ENCODE measurements at places on chromosomes 5 and 9. TPM values are rescaled to one million over a fixed set of nuclear protein-coding genes. Genes with fewer than 3 reads are reported as not detected.

The ISOC1 gene
- 6.6 TPM for total RNA-seq

The DNM1 gene
- 1.2 TPM for total RNA-seq

The UAP1L1 gene
- total RNA-seq = 4.5 TPM

The ACOT12 gene
- not detected for total RNA-seq

The SPARC gene
- 687 TPM for total RNA-seq

The GARNL3 gene
- total RNA-seq = 3.3 TPM

The TLX3 gene
- not detected for total RNA-seq

The PIP5K1B gene
- total RNA-seq = 1.9 TPM

The HAVCR2 gene
- total RNA-seq = 1.6 TPM

The KIF20A gene
- 0.12 TPM for total RNA-seq

The DDX41 gene
- 40.8 TPM for total RNA-seq

The RNF224 gene
- not detected for total RNA-seq

The ERCC6L2 gene
- total RNA-seq = 27.1 TPM

The ELOVL7 gene
- 0.16 TPM for total RNA-seq

The SOX30 gene
- not detected for total RNA-seq

The WDR31 gene
- total RNA-seq = 1.7 TPM

The GADD45G gene
- 16.6 TPM for total RNA-seq

The MAMDC2 gene
- total RNA-seq = 11.9 TPM

The CCDC187 gene
- not detected for total RNA-seq

The CDH12 gene
- total RNA-seq = not detected

The NXNL2 gene
- not detected for total RNA-seq

The WDR70 gene
- total RNA-seq = 37.8 TPM

The NIPBL gene
- total RNA-seq = 51.4 TPM

The SH2D3C gene
- 8.3 TPM for total RNA-seq

The SPATA31D4 gene
- not detected for total RNA-seq

The HAVCR1 gene
- not detected for total RNA-seq

The ARL14EPL gene
- not detected for total RNA-seq

The UGT3A1 gene
- 0.97 TPM for total RNA-seq

The KLF4 gene
- 13.1 TPM for total RNA-seq

The DAB2 gene
- total RNA-seq = 37.1 TPM

The IGFBPL1 gene
- total RNA-seq = 0.51 TPM

The DOCK8 gene
- total RNA-seq = 2.3 TPM

The STPG3 gene
- not detected for total RNA-seq

The PCDHB16 gene
- total RNA-seq = 0.71 TPM

The FLT4 gene
- 7.3 TPM for total RNA-seq

The ADGRD2 gene
- total RNA-seq = not detected

The CCDC69 gene
- total RNA-seq = 65.9 TPM

The ANKRD18A gene
- total RNA-seq = not detected

The UNC13B gene
- total RNA-seq = 11.9 TPM

The SMIM33 gene
- not detected for total RNA-seq

The IFNB1 gene
- not detected for total RNA-seq

The SHC3 gene
- total RNA-seq = 0.71 TPM

The SLC6A18 gene
- total RNA-seq = not detected

The ENC1 gene
- 8.1 TPM for total RNA-seq

The SLC36A3 gene
- not detected for total RNA-seq

The NUTM2F gene
- not detected for total RNA-seq

The CPEB4 gene
- total RNA-seq = 262 TPM

The ISL1 gene
- not detected for total RNA-seq
